ENCODE measurements at places on chromosomes 6 and 20. TPM values are rescaled to one million over a fixed set of nuclear protein-coding genes. Genes with fewer than 3 reads are reported as not detected.

GRIK2 gene
- total RNA-seq: 0.97 TPM

DNA sequence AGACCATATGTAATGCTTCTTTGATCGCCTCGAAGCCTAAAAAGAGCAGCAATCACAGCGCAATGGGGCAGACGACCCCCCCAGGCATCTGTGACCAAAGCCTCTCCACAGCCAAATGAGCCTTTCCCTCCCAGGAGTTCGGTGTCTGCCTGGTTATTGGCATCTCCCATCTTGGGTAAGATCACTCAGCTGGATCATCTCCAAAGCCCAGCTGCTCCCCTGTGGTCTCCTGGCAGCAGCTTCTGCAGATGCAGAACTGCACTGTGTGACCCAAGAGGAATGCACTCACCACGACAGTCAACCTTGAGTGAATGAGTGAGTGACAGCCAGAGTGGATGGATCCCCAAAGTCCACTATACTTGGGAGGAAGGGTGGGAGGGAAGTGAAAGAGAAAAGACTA, 44.8 kb upstream of the IYD start:
- H3K27ac ChIP-seq: no peak overlapping the region
- no peak for DNase-seq
- no peaks in the 10 kb centered on the region for H3K36me3 ChIP-seq
- no peak overlapping the region for H3K4me3 ChIP-seq

- H3K27me3 ChIP-seq: 0 out of 2 replicates have a peak, but pooled peaks cover 3% of the 10 kb centered on the region
- no peak for DNase-seq
- no peaks in the 10 kb centered on the region for H3K36me3 ChIP-seq
- H3K27ac ChIP-seq: no peak overlapping the region
Measured at GRCh38 chr6:12649325-12649724, 67.2 kb upstream of the PHACTR1 start.

PEX3 gene
- 19.7 TPM for total RNA-seq

EYS gene
- total RNA-seq: not detected

DNA sequence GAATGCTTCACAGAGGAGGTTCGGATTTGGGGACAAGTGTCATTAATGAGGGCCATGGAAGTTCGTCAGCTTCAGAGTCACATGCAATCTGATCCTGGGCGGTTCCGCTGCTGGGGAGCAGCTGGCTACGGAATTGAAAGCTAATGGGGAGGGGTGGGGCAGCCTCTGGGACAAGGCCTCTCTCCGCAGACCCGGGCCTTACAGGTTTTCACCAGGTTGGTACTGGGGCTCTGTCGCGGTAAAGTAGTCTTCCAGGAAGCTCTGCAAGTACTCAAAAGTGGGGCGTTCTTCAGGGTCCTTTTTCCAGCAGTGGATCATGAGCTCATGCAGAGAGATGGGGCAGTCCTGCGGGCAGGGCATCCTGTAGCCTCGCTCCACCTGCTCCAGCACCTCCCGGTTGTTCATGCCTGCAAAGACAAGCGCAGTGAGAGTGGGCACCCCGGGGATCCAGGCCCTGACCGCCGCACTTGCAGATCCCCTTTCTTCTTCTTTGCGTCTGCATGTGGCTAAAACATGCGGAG, 55.9 kb upstream of the TRAF3IP2 start:
- peaks cover 4% of the 10 kb centered on the region for H3K36me3 ChIP-seq
- H3K4me3 ChIP-seq: no peak overlapping the region
- no peaks in the 10 kb centered on the region for H3K27me3 ChIP-seq
- peaks cover 17% of the 10 kb centered on the region for H3K4me1 ChIP-seq
- DNase-seq: no peak
- H3K27ac ChIP-seq: no peak overlapping the region

- H3K27me3 ChIP-seq: no peaks in the 10 kb centered on the region
- no peaks in the 10 kb centered on the region for H3K4me1 ChIP-seq
- no peak overlapping the region for H3K4me3 ChIP-seq
- H3K27ac ChIP-seq: no peak overlapping the region
- DNase-seq: peak; percentile 28
Measured at GRCh38 chr6:170172825-170173256, 118.0 kb downstream of the DLL1 start.

DNA sequence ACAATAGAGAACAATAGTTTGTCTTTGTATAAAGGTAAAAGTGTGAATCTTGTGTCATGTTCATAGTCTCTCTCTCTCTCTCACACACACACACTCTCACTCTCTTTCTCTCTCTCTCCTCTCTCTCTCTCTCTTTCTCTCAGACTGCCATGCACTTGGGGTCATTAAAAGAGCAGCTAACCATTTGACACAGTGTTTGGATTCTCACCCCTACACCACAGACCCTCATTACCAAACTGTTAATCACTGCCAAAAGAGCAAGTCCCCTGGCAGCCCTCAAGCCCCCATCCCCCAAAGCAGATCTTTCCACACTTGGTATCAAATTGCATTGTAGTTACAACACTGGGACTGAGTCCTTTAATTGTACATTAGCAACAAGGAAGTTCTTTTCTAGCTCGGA, 305.8 kb upstream of the RSPO3 start:
- H3K27me3 ChIP-seq: no peaks in the 10 kb centered on the region
- H3K27ac ChIP-seq: no peak overlapping the region
- DNase-seq: no peak
- no peaks in the 10 kb centered on the region for H3K36me3 ChIP-seq
- no peak overlapping the region for H3K4me3 ChIP-seq

DNA sequence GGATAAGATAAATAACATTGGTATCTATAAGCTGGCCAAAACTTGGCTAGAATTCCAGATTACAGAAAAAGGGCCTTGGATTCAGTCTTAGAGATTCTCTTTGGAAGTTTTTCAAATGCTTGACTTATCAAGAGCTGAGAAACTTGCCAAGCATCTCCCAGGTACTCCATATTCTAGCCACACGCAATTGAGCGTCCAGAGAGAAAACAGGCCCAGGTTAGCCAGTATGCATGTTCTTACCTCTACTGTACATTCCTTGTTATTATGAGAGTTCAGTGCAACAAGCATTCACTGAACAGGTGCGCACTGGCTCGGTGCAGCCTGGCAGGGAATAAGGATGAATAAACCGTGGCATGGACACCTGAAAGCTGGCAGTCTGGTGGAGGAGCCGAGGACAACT, 13.7 kb downstream of the CRNKL1 start:
- no peaks in the 10 kb centered on the region for H3K27me3 ChIP-seq
- DNase-seq: no peak
- H3K27ac ChIP-seq: peak overlapping the region; percentile 54
- H3K4me3 ChIP-seq: no peak overlapping the region

DNA sequence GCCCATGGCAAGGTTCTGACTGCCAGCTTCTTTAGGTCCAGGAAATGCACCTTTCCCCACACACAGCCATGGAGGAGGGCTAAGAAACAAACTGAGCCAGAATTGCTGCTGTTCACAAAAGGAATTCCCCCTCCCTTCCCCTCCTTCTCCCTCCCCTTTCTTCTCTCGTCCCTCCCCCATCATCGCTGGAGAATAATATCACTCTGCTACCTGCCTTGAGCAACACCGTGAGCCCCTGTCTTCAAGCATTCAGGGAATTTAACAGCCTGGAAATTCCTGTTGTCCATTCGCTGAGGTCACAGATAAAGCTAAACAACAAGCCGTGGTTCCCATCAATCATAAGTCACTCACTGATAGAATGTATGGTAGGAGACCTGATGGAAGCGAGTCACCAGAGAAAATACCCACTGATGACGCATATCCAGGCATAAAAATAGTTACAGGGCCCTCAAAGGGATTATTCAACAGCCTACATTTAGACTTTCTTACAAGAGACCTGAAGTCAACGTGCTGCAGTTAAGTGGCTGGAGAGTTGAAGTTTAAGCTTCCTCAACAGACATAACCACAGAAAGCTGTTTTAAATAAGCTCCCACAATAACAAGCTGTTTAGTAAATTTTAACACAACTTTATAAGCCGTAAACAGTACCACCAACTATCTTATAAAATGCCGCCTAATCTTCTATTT, 59.7 kb downstream of the HIVEP2 start:
- H3K36me3 ChIP-seq: no peaks in the 10 kb centered on the region
- H3K4me3 ChIP-seq: peak overlapping the region; percentile 32
- H3K4me1 ChIP-seq: peaks cover 45% of the 10 kb centered on the region
- peak overlapping the region; percentile 66 for H3K27ac ChIP-seq
- no peaks in the 10 kb centered on the region for H3K27me3 ChIP-seq
- peak; percentile 76 for DNase-seq

- no peak overlapping the region for H3K4me3 ChIP-seq
- H3K36me3 ChIP-seq: no peaks in the 10 kb centered on the region
Measured at GRCh38 chr6:14703586-14703985, 542.3 kb upstream of the JARID2 start.

- H3K4me1 ChIP-seq: no peaks in the 10 kb centered on the region
- no peak overlapping the region for H3K27ac ChIP-seq
- H3K27me3 ChIP-seq: no peaks in the 10 kb centered on the region
- no peak for DNase-seq
Measured at GRCh38 chr20:52419205-52419604, 227.6 kb upstream of the ZFP64 start.

- no peak for DNase-seq
- H3K27ac ChIP-seq: peak overlapping the region; percentile 6
- H3K4me3 ChIP-seq: no peak overlapping the region
- H3K36me3 ChIP-seq: peaks cover 73% of the 10 kb centered on the region
- H3K27me3 ChIP-seq: no peaks in the 10 kb centered on the region
Measured at GRCh38 chr6:154806804-154807203, 73.6 kb downstream of the SCAF8 start.

PRSS16 gene
- total RNA-seq: not detected

HM13 gene
- 28.2 TPM for total RNA-seq

DNA sequence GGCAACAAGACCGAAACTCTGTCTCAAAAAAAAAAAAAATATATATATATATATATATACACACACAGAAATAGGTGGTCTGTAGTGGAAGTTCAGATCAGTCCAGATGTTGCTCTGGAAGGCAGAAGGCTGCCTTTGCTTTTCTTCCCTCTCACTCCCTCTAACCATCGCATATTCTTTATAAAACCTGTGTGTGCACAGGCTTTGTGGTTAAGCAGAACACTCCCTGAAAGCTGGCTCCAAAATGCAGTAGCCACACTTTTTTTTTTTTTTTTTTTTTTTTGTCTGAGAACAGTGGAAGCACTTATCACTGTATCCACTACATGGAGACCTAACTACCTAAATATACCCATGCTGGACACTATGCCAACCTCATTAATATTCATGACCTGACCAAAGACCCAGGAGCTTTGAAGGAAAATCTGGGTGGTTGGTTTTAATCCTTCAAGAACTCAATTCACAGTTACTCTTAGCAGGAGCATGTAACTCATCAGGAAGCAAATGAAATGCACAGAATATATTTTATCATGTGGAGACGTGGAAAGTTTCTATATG, 20.0 kb upstream of the GFOD1 start:
- no peaks in the 10 kb centered on the region for H3K4me1 ChIP-seq
- H3K4me3 ChIP-seq: no peak overlapping the region
- H3K36me3 ChIP-seq: no peaks in the 10 kb centered on the region
- no peak for DNase-seq

DNA sequence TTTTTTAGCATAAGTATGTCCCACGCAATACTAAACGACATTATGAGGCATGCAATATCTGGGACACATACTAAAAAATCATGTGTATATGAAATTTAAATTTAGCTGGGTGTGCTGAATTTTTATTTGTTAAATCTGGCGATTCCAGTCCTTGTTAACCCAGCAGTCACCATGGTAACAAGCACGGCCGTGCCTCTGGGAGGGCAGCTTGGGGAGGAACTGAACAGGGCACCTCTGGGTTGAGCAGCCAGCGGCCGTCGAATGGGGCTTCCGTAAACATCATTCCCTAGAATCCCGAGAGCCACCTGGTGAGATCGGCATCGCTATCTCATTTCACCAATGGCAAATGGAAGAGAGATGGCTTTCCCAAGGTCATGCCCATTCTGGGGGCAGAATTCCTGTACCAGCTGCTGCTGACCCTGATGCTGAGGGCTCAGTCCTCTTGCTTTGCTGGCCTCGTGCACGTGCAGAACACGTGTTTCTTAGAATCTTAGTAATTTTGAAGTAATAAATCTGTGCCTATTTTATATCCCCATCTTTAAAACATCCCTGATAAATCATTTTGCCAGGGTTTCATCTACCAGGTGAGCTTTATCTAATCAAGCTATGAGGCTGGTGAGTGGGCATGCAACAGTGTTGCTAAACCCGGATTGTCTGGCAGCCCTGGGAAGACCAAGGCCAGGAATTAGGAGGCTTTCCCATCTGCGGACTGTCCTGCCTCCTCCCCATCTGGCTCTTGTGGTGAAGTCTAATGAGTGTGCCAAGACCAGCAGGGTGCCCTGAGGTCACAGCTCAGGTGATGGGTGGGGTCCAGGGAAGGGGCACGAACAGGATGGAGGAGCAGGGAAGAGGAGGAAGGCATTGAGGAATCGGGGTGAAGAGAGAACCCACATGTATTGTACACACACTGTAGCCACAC, 85.1 kb downstream of the AGPAT4 start:
- H3K4me3 ChIP-seq: no peak overlapping the region
- no peaks in the 10 kb centered on the region for H3K36me3 ChIP-seq
- no peak overlapping the region for H3K27ac ChIP-seq
- no peak for DNase-seq
- peaks cover 18% of the 10 kb centered on the region for H3K4me1 ChIP-seq

- H3K36me3 ChIP-seq: no peaks in the 10 kb centered on the region
- no peaks in the 10 kb centered on the region for H3K27me3 ChIP-seq
- H3K27ac ChIP-seq: no peak overlapping the region
- H3K4me1 ChIP-seq: no peaks in the 10 kb centered on the region
- H3K4me3 ChIP-seq: no peak overlapping the region
- DNase-seq: no peak
Measured at GRCh38 chr20:24364482-24364881, 104.9 kb upstream of the SYNDIG1 start.

DNA sequence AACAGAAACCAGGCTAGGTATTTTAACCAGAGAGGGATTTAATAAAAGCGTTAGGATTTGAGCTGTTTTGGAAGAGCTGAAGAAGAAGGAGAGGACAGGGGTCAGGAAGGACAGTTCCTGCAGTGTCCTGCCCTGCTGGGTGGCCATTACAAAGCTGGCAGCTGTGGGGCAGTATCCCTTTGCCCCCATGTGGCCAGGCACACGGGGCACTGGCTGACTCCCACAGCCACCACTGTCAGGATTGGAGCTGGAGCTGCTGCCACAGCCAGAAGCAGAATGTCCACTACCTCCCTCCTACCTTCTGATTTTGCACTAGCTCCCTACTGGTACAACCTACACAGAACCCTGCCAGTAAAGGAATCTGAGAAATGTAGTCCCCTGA, 46.5 kb downstream of the SLC22A3 start:
- no peak for DNase-seq
- H3K4me3 ChIP-seq: no peak overlapping the region
- H3K27me3 ChIP-seq: no peaks in the 10 kb centered on the region
- H3K36me3 ChIP-seq: no peaks in the 10 kb centered on the region
- H3K27ac ChIP-seq: no peak overlapping the region

MLN gene
- total RNA-seq: not detected
